ENCODE measurements at places on chromosomes 1 and 21. TPM values are rescaled to one million over a fixed set of nuclear protein-coding genes. Genes with fewer than 3 reads are reported as not detected.

GRCh38 chr21:31895077-31895835 lies 22.4 kb downstream of the HUNK start:
- DNase-seq = no peak

GRCh38 chr1:44780583-44781121 lies 5.3 kb downstream of the RPS8 start:
- DNase-seq = no peak

SPRR3 gene
- total RNA-seq = not detected

ANGPTL1 gene
- total RNA-seq = 79.3 TPM

CD1E gene
- total RNA-seq = not detected

DNA sequence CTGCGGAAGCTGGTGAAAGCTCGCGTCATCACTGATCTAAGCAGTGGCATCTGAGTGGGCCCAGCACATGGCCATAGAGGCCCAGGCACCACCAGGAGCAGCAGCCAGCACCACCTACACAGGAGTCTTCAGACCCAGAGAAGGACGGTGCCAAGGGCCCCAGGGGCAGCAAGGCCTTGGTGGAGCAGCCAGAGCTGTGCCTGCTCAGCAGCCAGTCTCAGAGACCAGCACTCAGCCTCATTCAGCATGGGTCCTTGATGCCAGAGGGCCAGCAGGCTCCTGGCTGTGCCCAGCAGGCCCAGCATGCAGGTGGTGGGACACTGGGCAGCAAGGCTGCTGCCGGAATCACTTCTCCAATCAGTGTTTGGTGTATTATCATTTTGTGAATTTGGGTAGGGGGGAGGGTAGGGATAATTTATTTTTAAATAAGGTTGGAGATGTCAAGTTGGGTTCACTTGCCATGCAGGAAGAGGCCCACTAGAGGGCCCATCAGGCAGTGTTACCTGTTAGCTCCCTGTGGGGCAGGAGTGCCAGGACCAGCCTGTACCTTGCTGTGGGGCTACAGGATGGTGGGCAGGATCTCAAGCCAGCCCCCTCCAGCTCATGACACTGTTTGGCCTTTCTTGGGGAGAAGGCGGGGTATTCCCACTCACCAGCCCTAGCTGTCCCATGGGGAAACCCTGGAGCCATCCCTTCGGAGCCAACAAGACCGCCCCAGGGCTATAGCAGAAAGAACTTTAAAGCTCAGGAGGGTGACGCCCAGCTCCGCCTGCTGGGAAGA lies 3.2 kb upstream of the ARTN start:
- no peak for DNase-seq

HEYL gene
- 13.1 TPM for total RNA-seq

NES gene
- total RNA-seq = 7.8 TPM

OR2T6 gene
- total RNA-seq = not detected

DNA sequence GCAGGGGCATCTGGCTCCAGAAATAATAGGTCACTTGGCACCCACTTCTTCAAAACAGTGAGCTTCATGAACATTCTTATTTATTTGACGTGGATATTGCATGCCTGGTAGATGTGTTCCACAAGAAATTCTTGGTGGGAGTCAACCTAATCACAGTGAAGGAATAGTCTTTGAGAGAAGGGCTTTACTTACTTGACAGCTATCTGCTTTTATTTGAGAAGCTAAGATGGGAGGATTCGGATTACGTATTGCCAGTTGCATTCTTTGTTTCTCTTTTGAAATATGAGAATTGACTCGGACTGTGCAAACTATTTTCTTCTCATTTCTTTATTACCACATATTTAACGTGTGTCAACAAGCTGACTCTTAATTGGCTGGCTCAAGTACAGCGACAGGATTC lies 117.2 kb downstream of the FASLG start:
- no peak for DNase-seq

- no peak for DNase-seq
Observed at GRCh38 chr1:231485029-231485784, 43.3 kb upstream of the TSNAX start.

GRCh38 chr1:5961601-5962000 lies 30.6 kb downstream of the NPHP4 start:
- DNase-seq = peak; percentile 82

NBPF20 gene
- total RNA-seq = 2.4 TPM

PPT1 gene
- total RNA-seq = 77.7 TPM

- DNase-seq = no peak
Observed at GRCh38 chr1:173330149-173330951, 123.2 kb upstream of the TNFSF4 start.

VHLL gene
- total RNA-seq = not detected

- peak; percentile 37 for DNase-seq
Observed at GRCh38 chr1:180614730-180615129, 17.1 kb upstream of the XPR1 start.

DNA sequence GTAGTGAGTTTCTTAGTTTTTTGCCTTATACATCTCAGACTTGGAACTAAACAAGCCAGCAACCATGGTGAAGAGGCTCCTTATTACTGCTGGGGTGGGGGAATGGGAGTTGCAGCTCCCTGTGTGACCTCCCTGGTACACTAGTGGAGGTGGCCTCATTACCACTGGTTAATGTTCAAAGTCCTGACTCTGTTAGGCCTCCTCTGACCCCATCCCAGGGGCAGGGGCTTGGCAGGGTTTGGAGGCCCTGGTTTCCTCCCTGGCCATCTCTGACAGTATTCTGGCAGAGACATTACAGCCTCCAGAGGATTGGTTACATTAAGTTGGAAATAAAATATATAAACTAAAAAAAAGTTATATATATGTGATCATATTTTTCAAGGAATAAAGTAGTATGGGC lies 45.2 kb downstream of the CLIC4 start:
- DNase-seq = no peak

- DNase-seq = peak; percentile 16
Observed at GRCh38 chr1:24861821-24862727, 68.0 kb downstream of the RUNX3 start.

- DNase-seq = no peak
Observed at GRCh38 chr1:172978595-172978994, 72.1 kb downstream of the TNFSF18 start.

- DNase-seq = no peak
Observed at GRCh38 chr1:227320476-227320875, 2.2 kb upstream of the CDC42BPA start.

GRCh38 chr21:36186506-36187399 lies 30.1 kb downstream of the DOP1B start:
- peak; percentile 45 for DNase-seq

- DNase-seq = no peak
Observed at GRCh38 chr1:243246916-243247315, 8.2 kb downstream of the CEP170 start.

DNA sequence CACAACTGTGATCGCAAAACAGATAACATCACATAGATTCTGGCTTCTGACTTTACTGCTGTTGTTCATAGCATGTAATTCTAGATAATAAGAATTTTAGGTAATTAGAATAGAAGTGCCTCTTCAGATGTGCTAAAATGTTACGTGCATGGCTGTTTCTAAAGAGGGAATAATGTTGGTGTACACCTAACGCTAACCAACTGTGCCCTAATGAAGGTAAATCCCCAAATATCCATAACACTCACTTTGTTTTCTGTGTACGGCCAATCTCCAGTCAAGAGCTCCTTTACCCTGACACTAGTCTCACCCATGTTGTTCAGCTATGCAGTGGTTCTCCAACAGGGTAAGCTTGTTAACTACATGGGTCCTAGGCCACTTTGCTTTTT lies 44.4 kb downstream of the APP start:
- no peak for DNase-seq
